Natural killer cell treated with Interleukin-12 subunit alpha and Interleukin-12 subunit beta and Interleukin-15 and Interleukin-18, amount 100 ng/mL, for 72 hours (primary cell): ENCODE measurements at places on chromosomes 11 and 22. TPM values are rescaled to one million over a fixed set of nuclear protein-coding genes. Genes with fewer than 3 reads are reported as not detected.

Gene CFAP300
- not detected for total RNA-seq

DNA sequence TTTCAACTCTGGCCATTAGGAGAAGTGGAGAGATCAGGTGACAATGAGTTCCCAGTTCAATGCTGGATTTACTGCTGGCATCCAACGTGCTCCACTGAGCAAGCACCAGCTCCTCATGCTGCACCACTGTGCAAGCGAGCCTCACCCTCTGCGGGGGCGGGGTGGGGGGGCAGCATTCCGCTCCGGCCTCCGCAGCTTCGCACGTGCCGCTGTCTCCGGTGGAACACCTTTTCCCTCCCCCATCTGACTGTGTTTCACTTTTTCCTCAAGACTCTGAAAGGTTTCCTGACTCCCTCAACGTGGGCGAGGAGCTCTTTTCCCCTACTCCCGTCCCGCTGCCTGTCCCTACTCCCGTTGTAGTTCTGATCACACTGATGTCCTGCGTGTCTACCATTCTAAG lies 835 bp upstream of the RHOD start:
- no peak for DNase-seq

DNA sequence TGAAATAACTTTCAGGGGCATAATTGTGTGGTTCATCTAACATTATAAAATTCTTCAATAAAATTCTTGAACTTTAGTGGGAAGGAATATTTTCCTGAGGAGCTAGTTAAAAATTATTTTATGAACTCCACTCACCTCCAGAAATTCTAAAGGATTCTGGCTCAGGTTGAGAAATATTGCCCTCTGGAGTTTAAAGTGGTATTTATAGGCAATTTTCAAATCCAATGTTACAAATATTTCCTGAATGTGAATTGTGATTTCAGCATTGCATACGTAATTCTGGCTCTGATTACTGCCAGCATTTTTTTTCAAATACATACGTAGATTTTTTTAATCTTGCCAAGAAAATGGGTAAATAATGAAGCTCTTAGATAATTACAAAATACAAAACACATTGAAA lies 598.2 kb upstream of the ANO3 start:
- no peak for DNase-seq

GRCh38 chr22:45772743-45773142 lies 101.1 kb downstream of the ATXN10 start:
- DNase-seq, result no peak

- no peak for DNase-seq
Observed at GRCh38 chr22:26709617-26710390, 52.4 kb downstream of the MIAT start.
